ENCODE measurements at places on chromosomes 7 and 10. TPM values are rescaled to one million over a fixed set of nuclear protein-coding genes. Genes with fewer than 3 reads are reported as not detected.

GRCh38 chr10:77869626-77870420, 56.7 kb downstream of the DLG5 start:
- H3K4me3 ChIP-seq: no peak overlapping the region
- H3K36me3 ChIP-seq: no peaks in the 10 kb centered on the region
- no peaks in the 10 kb centered on the region for H3K27me3 ChIP-seq
- no peak overlapping the region for H3K27ac ChIP-seq
- no peak for DNase-seq

DNA sequence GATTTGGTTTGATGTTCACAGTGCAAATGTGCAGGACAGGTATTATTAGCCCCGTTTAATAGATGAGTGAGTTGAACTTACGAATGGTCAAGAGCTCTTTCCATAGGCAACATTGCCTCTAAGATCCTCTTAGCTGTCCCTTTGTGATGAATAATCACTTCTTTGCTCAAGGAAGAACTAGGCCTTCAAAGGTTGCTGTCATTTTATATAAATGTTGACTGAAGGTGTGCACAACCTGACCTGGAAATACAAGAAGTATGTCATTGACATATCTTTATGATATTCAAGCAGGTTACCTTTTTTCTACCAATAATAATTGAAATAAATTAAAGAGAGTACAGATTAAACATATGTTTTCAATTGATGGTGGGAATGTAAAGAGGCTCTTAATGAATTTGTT, 48.5 kb upstream of the GLCCI1 start:
- no peaks in the 10 kb centered on the region for H3K36me3 ChIP-seq
- no peak for DNase-seq
- H3K4me1 ChIP-seq: no peaks in the 10 kb centered on the region
- H3K27me3 ChIP-seq: no peaks in the 10 kb centered on the region

- H3K4me3 ChIP-seq: no peak overlapping the region
- DNase-seq: no peak
- H3K27me3 ChIP-seq: no peaks in the 10 kb centered on the region
- H3K4me1 ChIP-seq: no peaks in the 10 kb centered on the region
- no peaks in the 10 kb centered on the region for H3K36me3 ChIP-seq
These were observed 708.2 kb upstream of the LRRN3 start for GRCh38 chr7:110382736-110383135.

GRCh38 chr10:80598084-80598798, 60.5 kb downstream of the SH2D4B start:
- H3K4me1 ChIP-seq: peaks cover 10% of the 10 kb centered on the region
- H3K27ac ChIP-seq: no peak overlapping the region
- no peaks in the 10 kb centered on the region for H3K27me3 ChIP-seq
- DNase-seq: no peak
- H3K36me3 ChIP-seq: no peaks in the 10 kb centered on the region
- H3K4me3 ChIP-seq: no peak overlapping the region

DNA sequence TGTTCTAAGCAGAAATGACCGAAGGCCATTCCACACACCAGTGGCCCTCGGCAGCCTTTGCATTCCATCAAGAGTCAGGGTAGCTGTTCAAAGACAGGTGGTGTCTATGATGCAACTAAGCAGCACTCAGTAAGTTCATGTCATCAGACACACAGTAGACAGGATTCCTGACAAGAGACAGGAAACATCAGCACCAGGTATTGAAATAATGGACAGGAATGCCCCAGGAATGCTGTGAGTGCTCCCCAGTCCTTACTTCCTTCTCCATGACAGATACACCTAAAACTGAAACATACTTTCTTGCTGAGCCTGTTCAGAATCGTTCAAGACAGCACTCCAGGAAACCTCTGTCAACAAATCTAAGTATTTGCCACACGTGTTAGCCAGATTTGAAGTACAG, 204.4 kb downstream of the TPST1 start:
- H3K27ac ChIP-seq: no peak overlapping the region
- peaks cover 6% of the 10 kb centered on the region for H3K4me1 ChIP-seq
- DNase-seq: no peak
- H3K4me3 ChIP-seq: no peak overlapping the region
- H3K27me3 ChIP-seq: no peaks in the 10 kb centered on the region
- no peaks in the 10 kb centered on the region for H3K36me3 ChIP-seq

DNA sequence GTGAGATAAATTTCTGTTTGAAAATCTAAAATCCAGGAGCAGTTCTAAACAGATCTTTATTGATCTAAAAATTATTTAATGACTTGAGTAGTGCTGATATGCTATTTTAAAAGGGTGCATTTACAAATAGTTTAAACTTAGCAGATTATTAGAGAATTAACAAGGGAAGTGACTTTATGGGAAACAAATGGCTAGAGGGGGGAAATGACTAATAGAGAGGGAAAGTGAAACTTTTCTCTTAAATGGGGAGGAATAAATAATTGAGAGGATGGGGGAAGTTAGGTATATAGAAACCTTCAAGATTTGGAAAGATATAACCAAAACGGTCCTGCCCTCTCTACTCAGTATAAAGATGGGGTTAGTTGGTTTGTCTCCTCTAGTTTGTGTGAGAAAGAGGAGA, 90.1 kb upstream of the ARMC3 start:
- no peak overlapping the region for H3K4me3 ChIP-seq
- H3K27me3 ChIP-seq: no peaks in the 10 kb centered on the region
- no peaks in the 10 kb centered on the region for H3K4me1 ChIP-seq
- no peak for DNase-seq

GRCh38 chr7:131959106-131959812, 402.8 kb upstream of the PODXL start:
- no peak for DNase-seq
- no peaks in the 10 kb centered on the region for H3K27me3 ChIP-seq

DNA sequence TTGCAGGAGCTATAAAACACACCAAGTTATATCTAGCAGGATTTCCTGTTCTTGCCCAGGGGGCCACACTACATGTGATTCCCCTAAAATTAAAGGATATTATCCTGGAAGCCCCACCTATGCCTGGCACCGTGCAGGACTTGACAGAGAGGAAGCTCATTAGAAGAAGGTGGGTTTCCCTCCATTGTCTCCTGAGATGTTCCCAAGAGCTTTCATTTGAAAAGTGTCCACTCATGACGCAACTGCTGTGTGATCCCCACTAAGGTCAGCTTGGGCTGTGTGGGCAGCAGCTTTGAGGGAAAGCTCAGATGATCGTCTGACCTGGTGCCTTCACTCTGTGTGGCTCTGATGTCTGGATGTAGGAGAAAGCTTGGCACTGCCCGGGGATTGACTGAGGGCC, 53.5 kb downstream of the RAMP3 start:
- no peaks in the 10 kb centered on the region for H3K4me1 ChIP-seq
- no peak for DNase-seq
- no peaks in the 10 kb centered on the region for H3K36me3 ChIP-seq
- no peak overlapping the region for H3K4me3 ChIP-seq
- no peak overlapping the region for H3K27ac ChIP-seq
- no peaks in the 10 kb centered on the region for H3K27me3 ChIP-seq

DNA sequence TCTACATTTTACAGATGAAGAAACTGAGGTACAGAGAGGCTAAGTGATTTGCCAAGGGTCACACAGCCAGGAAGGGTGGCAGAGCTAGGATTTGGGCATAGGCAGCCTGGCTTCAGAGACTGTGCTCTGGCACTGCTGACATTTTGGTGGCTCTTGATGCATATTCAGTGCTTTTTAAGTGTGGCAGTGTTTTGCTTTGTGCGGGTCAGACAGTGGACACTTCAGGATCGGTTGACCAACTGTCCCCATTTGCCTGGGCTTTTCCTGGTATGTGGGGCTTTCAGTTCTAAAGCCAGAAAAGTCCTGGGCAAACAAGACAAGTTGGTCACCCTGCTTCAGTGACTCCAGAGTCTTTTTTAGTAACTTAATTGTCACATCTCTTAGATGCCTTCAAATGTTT, 35.0 kb downstream of the SUFU start:
- DNase-seq: no peak
- no peaks in the 10 kb centered on the region for H3K27me3 ChIP-seq
- H3K4me3 ChIP-seq: no peak overlapping the region
- H3K4me1 ChIP-seq: no peaks in the 10 kb centered on the region
- no peaks in the 10 kb centered on the region for H3K36me3 ChIP-seq

- no peaks in the 10 kb centered on the region for H3K4me1 ChIP-seq
- H3K36me3 ChIP-seq: no peaks in the 10 kb centered on the region
- no peak overlapping the region for H3K27ac ChIP-seq
- no peak for DNase-seq
These were observed 384.1 kb downstream of the GATA3 start for GRCh38 chr10:8438603-8439002.

DNA sequence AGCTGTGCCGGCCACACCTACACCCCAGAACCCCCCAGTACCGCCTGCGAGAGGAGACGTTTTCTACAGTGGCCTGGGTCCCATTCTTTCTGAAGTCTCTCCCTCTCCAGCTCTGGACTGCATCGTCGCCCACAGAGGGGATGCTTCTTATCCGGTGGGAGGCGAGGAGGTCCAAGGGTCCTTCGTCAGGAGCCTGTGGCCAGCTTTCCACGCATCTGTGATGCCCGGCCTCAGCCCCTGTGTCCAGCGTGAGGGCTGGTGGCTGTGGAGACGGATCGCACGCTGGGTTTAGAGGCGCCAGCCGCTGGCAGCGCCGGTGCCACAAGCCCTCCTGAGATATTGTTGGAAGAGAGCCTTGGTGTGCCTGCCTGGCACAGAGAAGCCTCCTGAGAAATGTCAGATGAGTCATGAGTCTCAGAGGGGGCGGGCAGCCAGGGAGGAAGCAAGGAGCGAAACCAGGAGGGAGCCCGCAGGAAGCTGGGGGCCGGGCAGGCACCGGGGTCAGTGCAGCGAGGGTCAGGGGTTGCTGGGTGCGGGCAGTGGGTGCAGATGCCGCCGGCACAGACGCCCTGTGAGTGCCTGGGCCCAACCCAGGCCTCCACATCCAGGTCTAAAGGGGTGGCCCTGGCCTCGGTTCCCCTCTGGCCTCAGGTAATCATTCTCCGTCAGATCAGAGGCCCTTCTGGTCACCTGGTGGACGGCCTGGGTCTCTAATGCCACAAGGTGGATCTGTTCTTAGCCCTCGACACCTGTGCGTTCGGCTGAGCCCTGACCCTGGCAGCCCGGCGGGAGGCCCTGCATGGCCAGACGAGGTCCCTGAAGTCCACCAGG, 86.0 kb upstream of the DIP2C start:
- DNase-seq: no peak
- no peaks in the 10 kb centered on the region for H3K36me3 ChIP-seq
- H3K4me1 ChIP-seq: no peaks in the 10 kb centered on the region
- H3K27ac ChIP-seq: no peak overlapping the region

- H3K4me1 ChIP-seq: no peaks in the 10 kb centered on the region
- no peak overlapping the region for H3K27ac ChIP-seq
- H3K27me3 ChIP-seq: no peaks in the 10 kb centered on the region
- DNase-seq: peak; percentile 78
- H3K36me3 ChIP-seq: no peaks in the 10 kb centered on the region
- no peak overlapping the region for H3K4me3 ChIP-seq
These were observed 227.4 kb downstream of the GRID1 start for GRCh38 chr10:86139066-86139657.

- no peak for DNase-seq
- no peak overlapping the region for H3K27ac ChIP-seq
- no peaks in the 10 kb centered on the region for H3K27me3 ChIP-seq
- no peaks in the 10 kb centered on the region for H3K36me3 ChIP-seq
These were observed 133.9 kb downstream of the PCDH15 start for GRCh38 chr10:54667136-54667535.

- no peaks in the 10 kb centered on the region for H3K27me3 ChIP-seq
- H3K27ac ChIP-seq: peak within 1 kb of the TSS; percentile 97
- peak; percentile 66 for DNase-seq
- H3K4me1 ChIP-seq: no peaks in the 10 kb centered on the region
- H3K36me3 ChIP-seq: no peaks in the 10 kb centered on the region
These were observed at the start of gene PTPN12 for GRCh38 chr7:77537136-77537777. Gene PTPN12, plus strand, starts transcription at chr7:77537295. Its CDS starts 252 bp downstream, at chr7:77537547.

DNA sequence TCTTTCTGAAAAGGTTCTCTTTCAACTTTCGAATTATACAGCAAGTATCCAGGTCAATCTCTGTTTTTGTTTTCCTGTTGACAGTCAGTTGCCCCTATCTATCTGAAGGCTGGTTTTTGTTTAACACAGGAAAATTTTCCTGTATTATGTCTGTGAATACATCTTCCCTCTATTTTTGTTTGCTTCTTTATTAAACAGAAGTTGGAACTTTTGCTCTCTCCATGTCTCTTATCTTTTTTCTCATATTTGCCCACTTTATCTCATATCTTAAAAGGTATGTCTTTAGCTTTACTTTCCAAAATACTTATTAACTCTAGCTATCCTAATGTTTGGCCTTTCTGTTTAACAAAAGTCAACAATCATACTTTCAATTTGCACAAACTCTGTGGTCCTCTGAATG, 95.0 kb downstream of the BRAF start:
- H3K4me1 ChIP-seq: no peaks in the 10 kb centered on the region
- H3K27ac ChIP-seq: no peak overlapping the region
- no peak overlapping the region for H3K4me3 ChIP-seq
- DNase-seq: no peak
- H3K36me3 ChIP-seq: no peaks in the 10 kb centered on the region

- H3K27me3 ChIP-seq: no peaks in the 10 kb centered on the region
- no peaks in the 10 kb centered on the region for H3K36me3 ChIP-seq
- H3K4me1 ChIP-seq: peaks cover 14% of the 10 kb centered on the region
- H3K27ac ChIP-seq: peak overlapping the region; percentile 48
These were observed 366.4 kb downstream of the GALNT17 start for GRCh38 chr7:71498381-71498780.

- peaks cover 2% of the 10 kb centered on the region for H3K4me1 ChIP-seq
- no peak overlapping the region for H3K4me3 ChIP-seq
- no peak overlapping the region for H3K27ac ChIP-seq
- no peak for DNase-seq
- H3K27me3 ChIP-seq: no peaks in the 10 kb centered on the region
- H3K36me3 ChIP-seq: no peaks in the 10 kb centered on the region
These were observed 82.9 kb upstream of the WDR11 start for GRCh38 chr10:120768227-120768626.

DNA sequence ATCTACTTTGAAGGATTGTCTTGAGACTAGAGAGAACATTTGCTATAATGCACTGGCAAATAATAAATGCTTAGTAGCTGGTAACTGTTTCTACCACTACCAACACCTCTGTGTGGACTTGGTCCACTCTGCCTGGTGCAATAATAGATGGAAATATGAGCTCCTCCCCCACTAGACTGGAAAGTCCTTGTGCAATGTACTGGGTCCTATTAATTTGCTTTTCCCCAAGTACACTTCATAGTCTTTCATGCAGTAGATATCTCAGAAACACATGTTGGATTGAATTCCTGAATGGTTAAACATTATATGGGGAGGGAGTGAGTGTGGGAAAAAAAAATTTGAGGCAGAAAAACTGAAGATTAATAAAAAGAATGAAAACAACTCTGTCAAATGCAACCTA, 119.3 kb downstream of the C10orf90 start:
- H3K27me3 ChIP-seq: no peaks in the 10 kb centered on the region
- H3K27ac ChIP-seq: no peak overlapping the region
- no peak overlapping the region for H3K4me3 ChIP-seq
- H3K4me1 ChIP-seq: no peaks in the 10 kb centered on the region

IFIT1 gene
- 15.3 TPM for total RNA-seq

RTKN2 gene
- 7.5 TPM for total RNA-seq

DNAJB12 gene
- total RNA-seq: 57.6 TPM

LRRC18 gene
- total RNA-seq: 12.6 TPM

HKDC1 gene
- total RNA-seq: 1.9 TPM

SPDYE18 gene
- total RNA-seq: 4.3 TPM

SLC26A4 gene
- total RNA-seq: 0.43 TPM

EEPD1 gene
- total RNA-seq: 10.9 TPM

HMX2 gene
- total RNA-seq: 0.19 TPM

TSPAN13 gene
- 10.6 TPM for total RNA-seq

CHN2 gene
- 27.4 TPM for total RNA-seq

Measured in testis (tissue), 5 donors.